Heart right ventricle (tissue), 16 donors: ENCODE measurements at places on chromosomes 1 and 21. TPM values are rescaled to one million over a fixed set of nuclear protein-coding genes. Genes with fewer than 3 reads are reported as not detected.

FAM163A gene
- not detected for total RNA-seq

GRCh38 chr21:44455524-44456213 lies 359 bp downstream of the LRRC3 start:
- peaks cover 6% of the 10 kb centered on the region for H3K4me1 ChIP-seq
- no peak for DNase-seq
- no peaks in the 10 kb centered on the region for H3K36me3 ChIP-seq
- H3K27ac ChIP-seq: peak overlapping the region; percentile 31
- no peaks in the 10 kb centered on the region for H3K27me3 ChIP-seq
- peak overlapping the region; percentile 81 for H3K4me3 ChIP-seq

GRCh38 chr1:224639426-224639975 lies 23.4 kb downstream of the CNIH3 start:
- no peaks in the 10 kb centered on the region for H3K36me3 ChIP-seq
- no peak overlapping the region for H3K4me3 ChIP-seq
- no peaks in the 10 kb centered on the region for H3K27me3 ChIP-seq
- H3K27ac ChIP-seq: no peak overlapping the region
- no peak for DNase-seq

PRAMEF2 gene
- not detected for total RNA-seq

PTPRC gene
- total RNA-seq: 5.1 TPM

RIPPLY3 gene
- not detected for total RNA-seq

GRCh38 chr1:20660363-20660762 lies 806 bp downstream of the DDOST start:
- H3K36me3 ChIP-seq: no peaks in the 10 kb centered on the region
- peak overlapping the region; percentile 76 for H3K4me3 ChIP-seq
- H3K27ac ChIP-seq: peak overlapping the region; percentile 74
- peaks cover 48% of the 10 kb centered on the region for H3K4me1 ChIP-seq
- H3K27me3 ChIP-seq: no peaks in the 10 kb centered on the region
- DNase-seq: no peak

DNA sequence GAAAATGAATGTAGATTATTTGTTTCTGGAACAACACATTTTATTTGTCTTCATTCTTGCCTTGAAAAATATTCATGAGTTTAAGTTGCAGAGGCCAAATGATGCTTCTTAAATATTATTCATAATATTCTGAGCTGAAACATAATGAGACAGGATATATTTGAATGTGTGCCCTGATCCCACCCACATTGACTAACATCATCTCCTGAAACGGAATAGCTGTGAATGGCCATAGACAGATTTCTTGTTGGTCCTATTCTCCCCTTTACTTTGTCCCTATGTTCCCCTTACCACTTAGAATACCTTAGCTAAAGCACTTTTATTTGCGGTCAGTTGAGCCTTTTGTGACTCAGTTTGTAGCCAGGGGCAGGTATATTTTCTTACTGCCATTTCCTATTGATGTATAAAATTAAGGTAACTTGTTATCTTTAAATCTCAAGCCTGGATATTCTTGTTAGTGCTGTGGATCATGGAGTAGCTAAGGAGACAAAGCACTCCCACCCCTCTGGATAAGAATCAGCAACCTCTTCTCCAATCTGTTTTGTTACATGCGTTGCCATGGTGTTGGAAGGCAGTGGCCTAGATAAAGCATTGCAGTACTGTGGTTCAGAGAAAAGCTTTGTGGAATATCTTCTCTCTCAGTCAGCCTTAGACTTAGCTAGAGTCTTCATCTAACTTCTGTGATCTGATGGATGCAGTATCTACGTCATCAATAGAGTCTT lies 478.5 kb upstream of the DEPDC1 start:
- DNase-seq: no peak
- no peak overlapping the region for H3K27ac ChIP-seq
- H3K4me3 ChIP-seq: no peak overlapping the region
- H3K36me3 ChIP-seq: no peaks in the 10 kb centered on the region
- H3K27me3 ChIP-seq: no peaks in the 10 kb centered on the region
- no peaks in the 10 kb centered on the region for H3K4me1 ChIP-seq

GRCh38 chr1:39317111-39317510 lies 112.6 kb downstream of the MACF1 start:
- peaks cover 75% of the 10 kb centered on the region for H3K36me3 ChIP-seq
- no peak overlapping the region for H3K27ac ChIP-seq
- DNase-seq: no peak
- no peak overlapping the region for H3K4me3 ChIP-seq
- no peaks in the 10 kb centered on the region for H3K27me3 ChIP-seq

- no peak overlapping the region for H3K4me3 ChIP-seq
- no peaks in the 10 kb centered on the region for H3K27me3 ChIP-seq
- peaks cover 13% of the 10 kb centered on the region for H3K4me1 ChIP-seq
- H3K36me3 ChIP-seq: no peaks in the 10 kb centered on the region
- DNase-seq: no peak
Observed at GRCh38 chr1:217527151-217527550, 103.7 kb downstream of the GPATCH2 start.

GRCh38 chr1:194848846-194849245 lies 1662.4 kb upstream of the B3GALT2 start:
- no peak for DNase-seq
- H3K36me3 ChIP-seq: no peaks in the 10 kb centered on the region
- no peak overlapping the region for H3K27ac ChIP-seq
- no peaks in the 10 kb centered on the region for H3K4me1 ChIP-seq
- no peak overlapping the region for H3K4me3 ChIP-seq
- no peaks in the 10 kb centered on the region for H3K27me3 ChIP-seq

DTL gene
- total RNA-seq: 0.58 TPM

DNA sequence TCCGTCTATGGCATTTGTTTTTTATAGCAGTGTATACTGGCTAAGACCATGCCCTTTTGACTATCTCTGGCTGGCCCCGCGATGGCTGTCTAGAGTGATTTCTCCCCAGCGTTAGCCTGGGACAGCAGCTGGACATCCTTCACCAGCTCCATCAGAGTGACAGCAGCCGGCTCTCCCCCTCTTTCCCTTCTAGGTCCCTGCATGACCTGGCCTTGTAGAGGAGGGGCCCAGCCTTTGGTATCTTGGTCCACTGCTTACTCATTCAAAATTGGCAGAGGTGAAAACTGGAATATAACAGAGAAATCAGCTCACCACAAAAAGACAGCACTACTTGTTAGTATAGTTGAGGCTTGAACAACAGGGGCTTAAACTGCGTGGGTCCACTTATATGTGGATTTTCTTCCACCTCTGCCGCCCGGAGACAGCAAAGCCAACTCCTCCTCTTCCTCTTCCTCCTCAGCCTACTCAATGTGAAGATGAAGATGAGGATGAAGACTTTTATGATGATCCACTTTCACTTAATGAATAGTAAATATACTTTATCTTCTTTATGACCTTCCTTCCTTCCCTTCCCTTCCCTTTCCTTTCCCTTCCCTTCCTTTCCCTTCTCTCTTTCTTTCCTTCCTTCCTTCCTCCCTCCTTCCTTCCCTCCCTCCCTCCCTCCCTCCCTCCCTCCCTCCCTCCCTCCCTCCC lies 29.4 kb upstream of the B3GALNT2 start:
- H3K4me3 ChIP-seq: no peak overlapping the region
- no peaks in the 10 kb centered on the region for H3K36me3 ChIP-seq
- DNase-seq: no peak
- no peaks in the 10 kb centered on the region for H3K4me1 ChIP-seq
- no peaks in the 10 kb centered on the region for H3K27me3 ChIP-seq

ZNF436 gene
- total RNA-seq: 15.3 TPM

DNA sequence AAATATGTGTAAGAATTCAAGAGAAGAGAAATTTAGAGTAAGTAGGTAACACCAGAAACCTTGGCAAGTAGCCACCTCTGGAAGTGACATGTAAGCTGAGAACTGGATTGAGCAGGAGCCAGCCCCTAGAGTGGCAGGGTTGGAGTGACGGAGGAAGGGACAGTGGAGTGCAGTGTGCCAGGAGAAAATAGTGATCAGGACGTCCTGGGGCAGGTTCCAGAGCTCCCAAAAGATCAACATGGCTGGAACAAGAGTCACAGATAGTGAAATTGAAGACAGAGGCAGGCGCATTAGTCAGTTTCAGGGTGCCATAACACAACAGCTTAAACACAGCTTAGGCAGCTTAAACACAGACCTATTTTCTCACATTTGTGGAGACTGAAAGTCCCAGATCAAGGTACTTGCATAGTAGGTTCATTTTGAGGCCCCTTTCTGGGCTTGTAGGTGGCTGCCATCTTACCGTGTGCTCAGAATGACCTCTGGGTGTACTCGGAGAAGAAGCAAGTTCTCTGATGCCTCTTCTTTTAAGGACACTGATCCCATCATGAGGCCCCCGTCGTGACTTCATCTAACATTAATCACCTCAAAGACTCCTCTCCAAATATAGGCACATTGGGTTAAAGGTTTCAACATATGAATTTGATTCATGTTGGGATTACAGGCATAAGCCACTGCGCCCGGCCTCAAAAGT lies 37.2 kb downstream of the GNPAT start:
- H3K36me3 ChIP-seq: peaks cover 27% of the 10 kb centered on the region
- peak overlapping the region; percentile 75 for H3K27ac ChIP-seq
- peaks cover 8% of the 10 kb centered on the region for H3K4me1 ChIP-seq
- peak; percentile 39 for DNase-seq
